ENCODE measurements at places on chromosomes 6 and 20.

- peak; percentile 17 for DNase-seq
These were observed 36.6 kb downstream of the MTRES1 start for GRCh38 chr6:107064579-107065065.

DNA sequence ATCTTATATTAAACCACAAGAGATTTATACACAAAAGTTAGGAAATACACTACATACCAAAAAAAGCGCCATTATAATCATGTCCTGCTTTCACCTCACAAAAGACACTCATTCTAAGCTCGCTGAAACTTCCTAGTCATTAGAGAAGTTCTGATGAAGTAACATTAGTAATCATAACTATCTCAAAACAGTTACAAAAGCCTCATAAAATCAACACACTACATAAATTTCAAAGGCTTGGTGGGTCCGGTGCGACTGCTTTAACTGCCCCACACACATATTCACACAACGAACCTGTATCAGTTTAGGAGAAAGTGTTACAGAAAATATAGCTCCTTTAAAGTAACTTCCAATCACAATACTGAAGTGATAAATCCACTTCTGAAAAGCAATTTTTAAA lies 1.9 kb downstream of the PHIP start:
- peak; percentile 17 for DNase-seq

GRCh38 chr20:17594443-17594842 lies 24.6 kb downstream of the DSTN start:
- no peak for DNase-seq

DNA sequence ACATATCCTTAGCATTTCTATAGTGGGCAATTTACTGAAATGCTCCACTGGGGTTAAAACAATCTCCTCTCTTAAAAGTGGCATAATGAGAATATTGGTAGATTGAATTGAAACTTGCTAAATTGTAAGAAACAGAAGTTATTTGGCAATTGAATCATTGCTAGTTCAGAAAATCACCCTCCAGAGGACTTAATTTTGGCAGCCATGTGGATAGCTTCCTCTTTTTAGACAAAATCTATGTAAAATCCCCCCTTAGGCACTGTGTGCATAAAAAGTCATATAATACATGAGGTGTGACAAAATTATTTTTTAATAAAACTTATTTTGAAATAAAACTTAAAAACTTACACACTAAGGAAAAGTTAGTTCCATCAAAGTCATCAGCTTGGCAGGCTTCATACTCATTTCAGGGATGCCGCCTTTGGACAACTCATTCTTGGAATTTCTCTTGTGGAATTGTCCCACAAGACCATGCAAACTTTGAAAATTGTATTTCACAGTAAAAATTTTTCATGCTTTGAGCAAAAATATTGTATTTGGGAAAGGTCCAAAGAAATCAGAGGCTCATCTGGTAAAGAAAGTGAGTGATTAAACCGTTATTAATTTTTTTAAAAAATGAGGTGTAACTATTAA lies 473.0 kb downstream of the BCKDHB start:
- no peak for DNase-seq

- DNase-seq = no peak
These were observed 9.3 kb upstream of the ARID1B start for GRCh38 chr6:156767603-156768467.

GRCh38 chr6:151130329-151130728 lies 109.4 kb upstream of the AKAP12 start:
- DNase-seq = no peak
